Trophoblast cell (in vitro differentiated cells and primary cell): ENCODE measurements at places on chromosomes 6 and 20.

DNA sequence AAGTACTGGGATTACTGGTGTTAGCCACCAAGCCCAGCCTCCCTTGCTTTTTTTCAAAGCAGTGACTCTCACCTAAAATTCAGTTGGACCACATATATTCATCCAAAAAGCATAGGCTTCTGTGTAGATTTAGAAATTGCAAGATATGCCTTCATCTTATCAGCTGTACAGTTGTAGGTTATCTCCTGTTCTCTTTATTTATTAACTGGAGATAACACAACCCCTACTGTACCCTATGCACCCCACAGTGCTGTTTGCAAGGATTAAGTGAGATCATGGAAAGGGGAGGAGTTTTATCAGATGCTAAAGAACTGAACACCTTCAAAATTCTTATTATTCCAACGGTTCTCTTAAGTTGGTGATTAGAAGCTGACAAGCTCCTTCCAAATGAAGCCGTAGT, 164.4 kb upstream of the JARID2 start:
- no peak overlapping the region for H3K4me3 ChIP-seq
- no peak overlapping the region for H3K27ac ChIP-seq
- peaks cover 20% of the 10 kb centered on the region for H3K4me1 ChIP-seq
- no peaks in the 10 kb centered on the region for H3K27me3 ChIP-seq
- no peaks in the 10 kb centered on the region for H3K36me3 ChIP-seq

DNA sequence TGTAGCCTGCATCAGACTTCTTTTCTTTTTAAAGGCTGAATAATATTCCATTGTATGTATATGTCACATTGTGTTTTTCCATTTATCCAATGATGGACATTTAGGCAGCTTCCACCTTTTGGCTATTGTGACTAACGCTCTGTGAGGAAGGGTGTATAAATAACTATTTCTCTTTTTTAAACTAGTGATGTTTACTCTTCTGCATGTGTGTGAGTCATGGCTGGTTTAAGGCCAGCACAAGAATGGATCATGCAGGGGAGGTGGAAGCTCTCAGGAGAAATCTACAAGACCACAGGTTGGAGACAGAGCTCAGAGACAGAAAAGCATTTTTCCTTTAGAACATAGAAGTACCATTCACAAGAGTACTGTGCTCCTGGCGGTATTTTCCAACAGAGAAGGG, 307.2 kb downstream of the SOX4 start:
- H3K36me3 ChIP-seq, result no peaks in the 10 kb centered on the region
- H3K27me3 ChIP-seq, result no peaks in the 10 kb centered on the region
- no peak overlapping the region for H3K4me3 ChIP-seq
- no peak for DNase-seq

- no peaks in the 10 kb centered on the region for H3K27me3 ChIP-seq
- H3K27ac ChIP-seq, result no peak overlapping the region
- no peak for DNase-seq
- no peaks in the 10 kb centered on the region for H3K4me1 ChIP-seq
- H3K4me3 ChIP-seq, result no peak overlapping the region
- no peaks in the 10 kb centered on the region for H3K36me3 ChIP-seq
These were observed 397.1 kb downstream of the ESR1 start for GRCh38 chr6:152204591-152204990.

- no peak for DNase-seq
- no peaks in the 10 kb centered on the region for H3K27me3 ChIP-seq
- no peaks in the 10 kb centered on the region for H3K36me3 ChIP-seq
These were observed 60.6 kb downstream of the SMOC2 start for GRCh38 chr6:168501561-168501960.

GRCh38 chr6:105573556-105573955, 170.7 kb upstream of the PREP start:
- H3K27me3 ChIP-seq, result no peaks in the 10 kb centered on the region
- H3K4me1 ChIP-seq, result no peaks in the 10 kb centered on the region
- no peak overlapping the region for H3K4me3 ChIP-seq
- H3K36me3 ChIP-seq, result no peaks in the 10 kb centered on the region
- no peak overlapping the region for H3K27ac ChIP-seq

DNA sequence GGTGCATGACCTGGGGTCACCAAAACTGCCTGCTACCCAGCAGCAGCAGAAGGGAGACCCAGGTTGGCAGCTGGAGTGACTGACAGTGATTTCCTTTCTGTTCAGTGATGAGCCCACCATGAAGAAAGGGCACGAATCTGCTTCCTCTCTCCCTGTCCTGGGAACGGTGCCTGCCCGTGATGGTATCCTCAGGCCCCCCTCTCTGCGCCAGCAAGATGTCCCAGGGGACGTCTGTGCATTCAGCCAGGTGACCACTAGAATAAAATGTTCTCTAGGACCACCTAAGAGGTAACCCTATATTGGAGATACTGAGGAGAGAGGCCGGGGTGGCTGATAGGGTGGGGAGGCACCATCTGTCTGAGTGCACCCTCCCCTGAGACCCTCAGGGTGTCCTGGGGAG, 294.7 kb downstream of the QKI start:
- no peak overlapping the region for H3K27ac ChIP-seq
- no peak for DNase-seq
- H3K4me1 ChIP-seq, result no peaks in the 10 kb centered on the region
- H3K27me3 ChIP-seq, result no peaks in the 10 kb centered on the region
- H3K36me3 ChIP-seq, result no peaks in the 10 kb centered on the region

GRCh38 chr6:31861919-31862343, 690 bp downstream of the NEU1 start:
- peaks cover 32% of the 10 kb centered on the region for H3K36me3 ChIP-seq
- DNase-seq, result no peak
- peak overlapping the region; percentile 79 for H3K4me3 ChIP-seq
- peaks cover 18% of the 10 kb centered on the region for H3K4me1 ChIP-seq

- H3K4me1 ChIP-seq, result no peaks in the 10 kb centered on the region
- no peaks in the 10 kb centered on the region for H3K27me3 ChIP-seq
- H3K4me3 ChIP-seq, result no peak overlapping the region
- no peak for DNase-seq
- H3K27ac ChIP-seq, result no peak overlapping the region
These were observed 21.7 kb downstream of the SEC63 start for GRCh38 chr6:107936162-107936909.

GRCh38 chr6:75243333-75244062, at the start of gene COX7A2:
Gene COX7A2 (minus strand): TSS chr6:75243801. CDS start chr6:75243734, 67 bp downstream.
- peaks cover 12% of the 10 kb centered on the region for H3K36me3 ChIP-seq
- H3K4me3 ChIP-seq, result peak within 1 kb of the TSS; percentile 91
- no peaks in the 10 kb centered on the region for H3K27me3 ChIP-seq
- peak within 1 kb of the TSS; percentile 87 for H3K27ac ChIP-seq

DNA sequence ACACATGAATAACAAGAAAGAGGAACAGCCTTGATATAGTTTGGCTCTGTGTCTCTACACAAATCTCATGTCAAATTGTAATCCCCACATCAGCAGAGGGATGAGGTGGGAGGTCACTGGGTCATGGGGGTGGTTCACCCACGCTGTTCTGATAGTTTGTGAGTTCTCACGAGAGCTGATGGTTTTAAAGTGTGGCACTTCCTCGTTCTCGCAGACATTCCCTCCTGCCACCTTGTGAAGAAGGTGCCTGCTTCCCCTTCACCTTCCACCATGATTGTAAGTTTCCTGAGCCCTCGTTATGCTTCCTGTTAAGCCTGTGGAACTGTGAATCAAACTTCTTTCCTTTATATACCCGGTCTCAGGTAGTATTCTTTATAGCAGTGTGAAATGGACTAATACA, 13.1 kb downstream of the SRPK1 start:
- no peaks in the 10 kb centered on the region for H3K27me3 ChIP-seq
- H3K27ac ChIP-seq, result no peak overlapping the region
- H3K4me3 ChIP-seq, result no peak overlapping the region

- H3K4me1 ChIP-seq, result peaks cover 7% of the 10 kb centered on the region
- no peaks in the 10 kb centered on the region for H3K27me3 ChIP-seq
- H3K27ac ChIP-seq, result peak overlapping the region; percentile 79
These were observed 590 bp downstream of the HIVEP2 start for GRCh38 chr6:142944124-142945048.

GRCh38 chr6:63636518-63637021, 968 bp downstream of the PHF3 start:
- no peak for DNase-seq
- H3K36me3 ChIP-seq, result no peaks in the 10 kb centered on the region
- peak overlapping the region; percentile 100 for H3K4me3 ChIP-seq

DNA sequence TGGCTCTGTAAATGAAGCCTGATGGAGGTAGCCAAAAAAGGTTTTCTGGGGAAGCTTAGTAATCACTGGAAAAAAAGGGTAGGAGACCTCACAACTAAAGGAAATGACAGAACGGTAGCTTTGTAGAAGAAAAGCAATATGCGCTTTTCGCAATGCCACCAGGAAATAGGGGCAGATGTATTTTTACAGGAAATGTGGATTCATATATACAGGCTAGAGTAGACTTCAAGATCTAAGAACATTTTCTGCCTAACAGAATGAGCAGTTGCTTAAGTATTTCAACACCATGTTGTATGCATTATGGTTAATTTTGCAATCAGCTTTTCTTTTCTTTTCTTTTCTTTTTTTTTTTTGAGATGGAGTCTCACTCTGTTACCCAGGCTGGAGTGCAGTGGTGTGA, 219.6 kb downstream of the CD83 start:
- no peak overlapping the region for H3K27ac ChIP-seq
- H3K4me3 ChIP-seq, result no peak overlapping the region
- no peaks in the 10 kb centered on the region for H3K27me3 ChIP-seq
- no peaks in the 10 kb centered on the region for H3K4me1 ChIP-seq
- DNase-seq, result no peak

GRCh38 chr20:5195655-5196054, 68.8 kb downstream of the CDS2 start:
- peaks cover 20% of the 10 kb centered on the region for H3K36me3 ChIP-seq
- H3K27me3 ChIP-seq, result no peaks in the 10 kb centered on the region
- no peaks in the 10 kb centered on the region for H3K4me1 ChIP-seq

- DNase-seq, result no peak
- no peaks in the 10 kb centered on the region for H3K4me1 ChIP-seq
These were observed 178.2 kb upstream of the IMPG1 start for GRCh38 chr6:76250666-76251065.

DNA sequence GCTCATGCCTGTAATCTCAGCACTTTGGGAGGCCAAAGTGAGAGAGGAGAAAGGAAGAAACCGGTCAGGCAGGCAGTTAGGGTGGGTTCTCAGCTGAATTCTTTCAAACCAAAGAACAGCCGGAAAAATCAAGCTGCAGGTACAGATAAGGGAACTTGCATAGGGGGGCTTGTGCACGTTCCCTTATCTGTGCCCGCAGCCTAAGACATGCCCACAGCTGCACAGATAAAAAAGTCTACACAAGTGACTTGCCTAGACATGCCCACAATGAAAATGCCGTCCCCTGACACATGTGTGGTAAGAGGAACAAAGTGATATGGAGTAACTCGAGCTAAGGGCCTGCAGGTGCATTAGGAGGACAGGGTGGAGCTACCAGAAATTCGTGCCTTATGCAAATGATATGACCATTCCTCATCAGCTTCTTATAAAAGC, 175.8 kb upstream of the SALL4 start:
- H3K4me1 ChIP-seq, result no peaks in the 10 kb centered on the region
- H3K36me3 ChIP-seq, result no peaks in the 10 kb centered on the region
- DNase-seq, result no peak
- H3K4me3 ChIP-seq, result no peak overlapping the region
- no peaks in the 10 kb centered on the region for H3K27me3 ChIP-seq
- H3K27ac ChIP-seq, result no peak overlapping the region

DNA sequence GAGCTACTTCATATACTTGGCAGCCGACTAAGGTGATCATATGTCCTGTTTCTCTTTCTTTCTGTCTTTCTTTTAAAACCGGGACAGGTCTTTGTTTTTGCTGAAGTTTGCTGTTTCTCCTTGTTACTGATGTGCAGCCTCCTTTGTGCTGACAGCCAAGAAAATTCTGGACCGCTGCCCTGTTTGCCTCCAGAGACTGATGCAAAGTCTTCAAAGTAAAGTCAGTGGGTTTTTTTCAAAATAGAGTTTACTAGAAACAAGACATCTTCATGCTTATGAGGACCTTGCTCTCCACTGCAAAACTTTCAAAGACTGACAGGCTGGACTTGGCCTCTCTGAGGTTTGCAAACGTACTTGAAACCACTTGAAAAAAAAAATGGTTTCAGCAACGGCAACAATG, 510.5 kb upstream of the MAP3K7 start:
- no peak overlapping the region for H3K27ac ChIP-seq
- no peak overlapping the region for H3K4me3 ChIP-seq
- peaks cover 2% of the 10 kb centered on the region for H3K36me3 ChIP-seq
- no peak for DNase-seq
- no peaks in the 10 kb centered on the region for H3K4me1 ChIP-seq

DNA sequence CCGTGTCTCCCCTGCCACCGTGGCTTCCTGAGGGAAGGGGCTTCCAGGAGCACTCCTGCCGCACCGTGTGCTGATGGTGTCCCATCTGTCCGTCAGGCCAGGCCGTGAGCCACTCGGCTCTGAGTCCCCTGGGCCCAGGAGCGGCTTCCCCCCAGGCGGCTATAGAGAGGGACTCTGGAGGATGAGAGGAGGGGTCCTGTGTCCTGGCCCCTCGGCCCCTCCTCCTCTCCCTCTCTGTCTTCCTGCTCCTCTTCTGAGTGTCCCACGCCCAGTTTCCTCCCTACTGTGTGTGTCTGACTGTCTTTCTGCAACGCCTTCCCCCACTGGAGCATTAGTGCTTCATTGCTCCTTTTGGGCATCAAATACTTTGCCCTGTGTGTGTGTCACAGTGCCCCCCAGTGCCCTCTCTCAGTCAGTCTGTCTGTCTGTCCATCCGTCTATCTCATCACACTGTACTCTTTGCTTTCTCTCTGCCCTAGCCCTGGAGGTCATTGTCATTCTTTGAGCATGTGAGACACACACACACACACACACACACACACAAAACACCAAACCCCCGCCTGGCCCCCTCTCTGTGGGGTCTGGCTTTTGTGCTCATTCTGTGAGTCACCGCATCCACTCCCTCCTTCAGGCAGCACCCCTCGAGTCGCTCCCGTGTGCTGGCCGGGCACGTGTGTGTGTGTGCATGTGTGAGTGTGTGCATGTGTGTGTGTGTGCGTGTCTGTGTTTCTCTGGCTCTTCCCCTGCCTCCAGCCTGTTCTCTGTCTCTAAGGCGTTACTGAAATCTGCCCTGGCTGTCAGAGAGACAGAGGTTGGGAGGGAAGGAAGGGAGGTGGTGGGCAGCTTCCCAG, 71.9 kb downstream of the SRC start:
- no peak overlapping the region for H3K27ac ChIP-seq
- H3K27me3 ChIP-seq, result no peaks in the 10 kb centered on the region
- no peak for DNase-seq
- no peaks in the 10 kb centered on the region for H3K36me3 ChIP-seq
- H3K4me3 ChIP-seq, result no peak overlapping the region

- no peak overlapping the region for H3K4me3 ChIP-seq
- peaks cover 72% of the 10 kb centered on the region for H3K36me3 ChIP-seq
- peaks cover 34% of the 10 kb centered on the region for H3K4me1 ChIP-seq
- H3K27me3 ChIP-seq, result no peaks in the 10 kb centered on the region
These were observed 43.5 kb upstream of the MYL9 start for GRCh38 chr20:36497856-36498255.

GRCh38 chr20:53751620-53752318, 158.1 kb upstream of the ZNF217 start:
- DNase-seq, result no peak
- peak overlapping the region; percentile 77 for H3K27ac ChIP-seq

GRCh38 chr20:39245685-39246311, 283.7 kb downstream of the DHX35 start:
- no peaks in the 10 kb centered on the region for H3K4me1 ChIP-seq
- H3K27ac ChIP-seq, result no peak overlapping the region
